ENCODE measurements at places on chromosomes 2 and 18. TPM values are rescaled to one million over a fixed set of nuclear protein-coding genes. Genes with fewer than 3 reads are reported as not detected.

GRCh38 chr2:6832596-6833299 lies 33.0 kb downstream of the CMPK2 start:
- no peaks in the 10 kb centered on the region for H3K27me3 ChIP-seq
- no peak for DNase-seq
- no peak overlapping the region for H3K4me3 ChIP-seq
- H3K36me3 ChIP-seq: no peaks in the 10 kb centered on the region
- no peaks in the 10 kb centered on the region for H3K4me1 ChIP-seq

DNA sequence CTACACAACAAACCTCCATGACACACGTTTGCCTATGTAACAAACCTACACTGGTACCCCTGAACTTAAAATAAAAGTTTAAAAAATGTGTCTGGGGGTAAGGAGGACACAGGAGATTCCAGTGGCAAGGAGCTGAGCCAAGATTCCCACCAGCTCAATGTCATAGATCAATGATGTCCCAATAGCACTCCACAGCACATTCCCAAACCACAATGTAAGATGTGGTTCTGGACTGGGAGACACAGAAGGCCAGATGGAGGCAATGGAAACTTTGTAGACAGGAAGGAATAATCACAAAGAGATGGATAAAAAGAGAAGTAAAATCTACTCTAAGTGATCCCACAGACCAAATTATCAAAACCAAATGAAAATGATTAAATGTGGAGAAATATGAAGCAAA lies 312.4 kb upstream of the SOX11 start:
- no peaks in the 10 kb centered on the region for H3K36me3 ChIP-seq
- DNase-seq: no peak
- no peak overlapping the region for H3K4me3 ChIP-seq
- H3K4me1 ChIP-seq: no peaks in the 10 kb centered on the region
- H3K27me3 ChIP-seq: no peaks in the 10 kb centered on the region

The DLX1 gene
- total RNA-seq: 4.9 TPM

DNA sequence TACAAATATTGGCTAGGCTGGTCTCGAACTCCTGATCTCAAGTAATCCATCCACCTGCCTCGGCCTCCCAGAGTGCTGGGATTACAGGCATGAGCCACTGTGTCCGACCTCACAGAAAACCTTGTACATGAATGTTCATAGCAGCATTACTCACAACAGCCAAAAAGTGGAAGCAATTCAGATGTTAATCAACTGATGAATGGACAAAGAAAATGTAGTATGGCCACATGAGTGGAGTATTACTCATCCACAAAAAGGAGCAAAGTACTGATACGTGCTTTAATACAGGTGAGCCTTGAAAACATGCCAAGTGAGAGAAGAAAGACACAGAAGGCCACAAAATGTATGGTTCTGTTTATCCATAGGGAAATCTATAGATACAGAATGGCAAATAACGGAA lies 20.6 kb downstream of the CEP192 start:
- no peak for DNase-seq
- no peak overlapping the region for H3K27ac ChIP-seq
- no peaks in the 10 kb centered on the region for H3K27me3 ChIP-seq
- no peaks in the 10 kb centered on the region for H3K4me1 ChIP-seq
- no peak overlapping the region for H3K4me3 ChIP-seq

The ANKRD44 gene
- total RNA-seq: 8.4 TPM

DNA sequence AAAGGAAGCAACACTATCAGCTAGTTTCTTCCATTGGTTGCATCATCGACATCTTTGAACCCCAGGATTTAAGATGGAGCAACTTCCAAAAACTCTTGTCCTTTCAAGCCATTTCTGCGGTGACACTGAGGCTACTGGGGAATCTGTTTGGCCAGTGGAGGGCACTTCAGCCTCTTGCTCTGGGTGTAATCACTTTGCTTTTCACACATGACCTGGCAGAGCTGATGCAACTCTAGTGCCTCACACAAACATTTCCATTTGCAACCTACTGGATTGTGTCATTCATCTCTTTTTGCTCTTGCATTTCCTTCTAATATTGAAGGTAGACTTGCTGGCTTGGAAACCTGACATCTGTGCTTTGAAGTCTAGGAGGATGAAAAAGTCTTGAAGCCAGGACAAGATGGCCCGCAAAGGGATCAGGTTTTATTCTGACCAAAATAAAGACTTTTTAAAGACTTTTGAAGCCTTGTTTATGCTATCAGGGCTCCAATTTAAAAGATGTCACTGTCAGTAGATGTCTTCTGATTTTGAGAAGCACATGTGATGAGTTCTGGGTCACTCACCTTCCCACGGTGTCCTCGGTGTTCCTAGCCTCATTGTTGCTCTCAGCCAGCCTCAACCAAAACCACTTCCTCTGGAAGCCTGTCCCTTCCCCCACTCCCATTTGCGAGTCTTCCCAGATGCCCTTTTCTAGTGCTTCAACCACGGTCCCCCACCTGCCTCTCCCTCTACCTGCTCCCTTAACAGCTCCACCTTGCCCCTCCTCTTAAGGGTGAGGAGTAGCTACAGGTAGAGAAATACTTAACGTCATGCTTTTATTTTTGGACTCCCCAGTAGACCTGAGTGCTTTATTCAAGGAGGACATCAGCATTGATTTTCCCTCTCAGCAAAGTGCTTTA lies 69.7 kb upstream of the KCNE4 start:
- DNase-seq: peak; percentile 32
- no peak overlapping the region for H3K27ac ChIP-seq
- H3K4me1 ChIP-seq: peaks cover 4% of the 10 kb centered on the region

- 0 out of 2 replicates have a peak, but pooled peaks cover 3% of the 10 kb centered on the region for H3K4me1 ChIP-seq
- no peak for DNase-seq
- no peaks in the 10 kb centered on the region for H3K36me3 ChIP-seq
These were observed 81.1 kb upstream of the SLC39A10 start for GRCh38 chr2:195575879-195576401.

The DNAH7 gene
- under 0.01 TPM for total RNA-seq

DNA sequence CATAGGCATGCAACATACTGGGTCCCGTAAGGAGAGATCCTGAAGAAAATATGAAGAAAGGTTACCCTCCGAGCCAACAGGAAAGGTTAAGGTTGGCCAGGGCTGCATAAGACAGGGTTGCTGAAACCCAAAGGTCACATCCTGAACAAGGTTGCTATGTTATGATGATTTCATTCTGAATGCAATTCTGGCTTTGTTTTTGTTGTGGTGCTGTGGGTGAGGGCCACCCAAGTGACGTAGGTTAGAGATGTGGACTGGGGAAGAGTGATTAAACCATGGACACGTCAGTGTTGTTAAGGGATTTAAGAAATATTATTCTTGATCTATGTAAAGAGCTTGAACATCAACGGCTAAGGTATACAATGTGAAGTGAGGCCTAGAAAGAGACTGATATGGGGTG lies 60.0 kb downstream of the ZEB2 start:
- no peaks in the 10 kb centered on the region for H3K27me3 ChIP-seq
- H3K36me3 ChIP-seq: peaks cover 8% of the 10 kb centered on the region
- H3K4me1 ChIP-seq: peaks cover 63% of the 10 kb centered on the region
